ENCODE measurements at places on chromosomes 5 and 9.

GRCh38 chr5:164335837-164336236 lies 830.4 kb downstream of the MAT2B start:
- no peak for DNase-seq

- no peak for DNase-seq
Measured at GRCh38 chr9:137217276-137218211, 4.5 kb downstream of the RNF208 start.

DNA sequence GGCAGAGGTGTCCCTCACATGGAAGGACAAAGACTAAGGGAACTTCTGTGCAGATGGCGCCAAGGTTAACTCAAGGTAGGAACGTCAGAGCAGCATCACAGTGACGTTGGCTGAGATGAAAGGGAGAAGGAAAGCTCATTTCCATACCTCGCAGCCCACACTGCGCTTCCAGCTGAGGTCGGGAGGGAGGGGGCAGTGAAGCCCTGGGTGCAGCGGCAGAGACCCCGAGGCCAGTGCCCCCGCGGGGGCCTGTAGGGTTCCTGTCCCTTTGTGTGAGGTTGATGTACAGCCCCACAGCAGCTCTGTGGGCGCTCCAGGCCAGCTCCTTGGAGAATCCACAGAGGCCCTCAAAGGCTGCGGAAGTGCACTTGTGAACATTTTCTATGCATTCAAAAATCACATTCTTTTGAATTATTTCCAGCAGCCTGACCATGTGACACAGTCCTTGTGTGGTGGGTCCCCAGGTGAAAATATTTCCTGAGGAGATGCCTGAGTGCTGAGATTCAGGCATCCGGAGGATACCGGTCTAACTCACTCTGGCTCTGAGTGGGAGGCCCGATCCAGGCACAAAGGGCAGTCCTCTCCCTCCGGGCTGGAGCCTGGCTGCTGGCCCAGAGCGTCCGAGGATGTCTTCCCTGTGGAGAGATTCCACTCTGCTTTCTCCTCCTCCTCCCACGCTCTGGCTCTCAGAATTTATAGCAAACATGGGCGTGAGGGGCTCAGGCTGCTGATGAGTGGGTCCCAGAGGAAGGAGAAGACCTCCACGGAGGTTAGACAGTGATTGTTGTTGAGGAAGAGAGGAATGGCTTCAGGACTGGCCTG lies 150.7 kb downstream of the ICE1 start:
- DNase-seq = no peak

- no peak for DNase-seq
Measured at GRCh38 chr5:174590820-174591219, 133.6 kb upstream of the MSX2 start.

DNA sequence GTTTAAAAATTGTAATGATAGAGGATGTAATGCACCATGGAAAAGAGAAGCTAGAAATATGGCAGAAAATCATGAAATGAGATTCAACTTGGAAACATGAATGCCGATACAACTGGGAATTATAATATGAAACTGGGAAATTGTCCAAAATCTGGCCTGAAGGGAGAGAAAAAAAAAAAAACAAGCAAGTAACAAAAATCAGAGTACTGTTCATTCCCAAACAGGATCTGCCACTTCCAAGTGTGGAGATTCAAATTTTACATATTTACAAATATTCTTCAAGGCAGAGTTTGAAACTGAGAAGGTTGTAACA lies 56.6 kb upstream of the MOCS2 start:
- DNase-seq = no peak

- no peak for DNase-seq
Measured at GRCh38 chr9:73280113-73280512, 128.4 kb downstream of the ANXA1 start.

- peak; percentile 59 for DNase-seq
Measured at GRCh38 chr9:111525056-111525977, at the start of gene ZNF483. Gene ZNF483 (plus strand): TSS chr9:111525179. CDS start chr9:111527396, 2,217 bp downstream.

DNA sequence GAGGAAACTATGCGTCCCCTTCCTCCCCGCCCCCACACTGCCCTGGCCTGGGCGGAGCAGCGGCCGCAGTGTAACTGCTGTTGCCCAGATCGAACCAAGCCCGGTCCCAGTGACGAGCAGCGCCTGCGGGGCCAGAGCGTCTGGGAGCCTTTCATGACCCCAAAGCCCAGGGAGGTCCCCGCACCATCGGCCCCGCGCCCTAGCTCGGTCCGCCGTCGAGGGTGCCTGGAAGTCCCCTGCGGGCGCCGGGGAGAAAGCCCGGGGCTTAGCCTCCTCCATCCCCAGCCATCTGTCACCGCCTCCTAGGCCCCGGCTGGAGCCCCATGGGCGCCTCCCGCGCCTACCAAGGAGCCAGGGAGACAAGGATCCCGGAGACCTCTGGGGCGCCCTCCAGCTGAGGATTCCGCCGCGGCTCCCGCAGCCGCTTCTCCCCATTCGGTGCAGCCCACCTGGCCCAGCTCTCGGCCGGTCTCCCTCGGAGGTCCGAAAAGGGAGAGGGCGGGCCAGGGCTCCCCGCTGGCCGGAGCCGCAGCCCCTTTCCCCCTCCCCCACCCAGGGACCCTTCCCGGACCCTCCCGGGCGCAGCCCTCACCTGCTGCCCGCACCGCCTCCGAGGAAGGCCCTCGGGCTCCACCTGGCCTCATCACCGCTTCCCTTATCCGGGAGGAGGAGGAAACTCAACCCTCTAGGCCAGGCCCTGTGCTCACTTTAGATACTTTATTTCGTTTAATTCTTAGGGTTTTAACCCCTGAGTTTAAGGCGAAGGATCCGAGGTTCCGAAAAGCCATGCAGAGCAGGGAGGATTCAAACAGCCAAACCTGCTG lies 45.6 kb downstream of the APTX start:
- no peak for DNase-seq

GRCh38 chr9:108108280-108108851 lies 618.8 kb upstream of the KLF4 start:
- no peak for DNase-seq

- DNase-seq = no peak
Measured at GRCh38 chr5:87361536-87362213, 51.1 kb downstream of the CCNH start.

DNA sequence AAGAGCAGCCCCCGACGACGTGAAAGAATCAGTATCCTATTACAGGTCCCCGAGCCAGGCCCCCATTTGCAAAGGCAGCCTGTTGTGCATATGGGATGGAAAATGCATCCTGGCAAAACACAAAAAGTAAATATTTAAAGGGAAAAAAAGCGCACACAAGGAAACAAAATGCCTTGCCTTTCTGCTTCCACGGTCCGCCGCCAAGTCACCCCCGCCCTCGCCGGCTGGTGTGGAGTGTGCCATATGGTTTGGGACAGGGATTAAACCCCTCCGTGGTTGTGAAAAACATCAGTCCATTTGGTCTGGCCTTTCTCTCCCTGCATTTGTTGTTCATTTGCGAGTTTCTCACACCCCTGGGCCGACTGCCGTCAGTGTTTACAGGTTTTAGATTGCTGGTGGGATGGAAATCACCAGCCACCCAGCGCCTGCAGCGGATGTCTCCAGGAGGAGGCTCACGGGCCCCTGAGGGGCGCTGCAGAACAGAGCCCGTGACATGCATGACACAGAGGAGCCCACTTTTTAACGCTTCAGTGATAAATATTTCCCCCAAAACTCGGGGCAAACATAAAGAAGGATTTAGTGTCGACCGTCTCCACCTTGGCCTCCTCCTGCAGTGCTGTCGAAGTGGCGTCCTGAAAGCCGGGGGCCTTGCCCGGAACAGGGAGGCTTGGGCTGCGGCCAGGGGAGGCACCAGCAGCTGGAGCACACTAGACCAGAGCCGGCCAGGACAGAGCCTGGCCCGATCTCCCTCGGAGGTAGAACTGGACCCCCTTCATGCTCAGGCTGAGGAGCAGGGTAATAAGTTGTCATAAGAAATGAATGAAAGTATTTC lies 161.5 kb downstream of the HSD17B3 start:
- DNase-seq = no peak

DNA sequence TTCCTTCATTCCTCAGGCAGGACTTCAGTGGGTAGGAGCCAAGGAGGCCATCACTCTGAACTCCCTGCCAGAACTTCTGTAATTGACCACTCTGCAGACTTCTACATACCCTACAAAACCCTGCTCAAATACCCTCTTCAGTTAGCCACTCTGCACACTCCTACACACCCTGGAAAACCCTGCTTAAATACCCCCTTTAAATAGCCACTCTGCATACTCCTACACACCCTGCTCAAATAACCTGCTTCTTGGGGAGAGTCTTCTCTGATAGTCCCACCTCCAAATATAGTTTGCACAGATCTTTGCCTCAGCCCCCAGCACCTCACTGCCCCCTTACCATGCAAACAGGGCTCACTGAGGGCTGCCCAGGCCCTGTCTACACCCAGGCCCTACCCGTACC lies 18.6 kb upstream of the CARD19 start:
- no peak for DNase-seq

- DNase-seq = no peak
Measured at GRCh38 chr5:154005648-154006047, 33.1 kb downstream of the FAM114A2 start.

DNA sequence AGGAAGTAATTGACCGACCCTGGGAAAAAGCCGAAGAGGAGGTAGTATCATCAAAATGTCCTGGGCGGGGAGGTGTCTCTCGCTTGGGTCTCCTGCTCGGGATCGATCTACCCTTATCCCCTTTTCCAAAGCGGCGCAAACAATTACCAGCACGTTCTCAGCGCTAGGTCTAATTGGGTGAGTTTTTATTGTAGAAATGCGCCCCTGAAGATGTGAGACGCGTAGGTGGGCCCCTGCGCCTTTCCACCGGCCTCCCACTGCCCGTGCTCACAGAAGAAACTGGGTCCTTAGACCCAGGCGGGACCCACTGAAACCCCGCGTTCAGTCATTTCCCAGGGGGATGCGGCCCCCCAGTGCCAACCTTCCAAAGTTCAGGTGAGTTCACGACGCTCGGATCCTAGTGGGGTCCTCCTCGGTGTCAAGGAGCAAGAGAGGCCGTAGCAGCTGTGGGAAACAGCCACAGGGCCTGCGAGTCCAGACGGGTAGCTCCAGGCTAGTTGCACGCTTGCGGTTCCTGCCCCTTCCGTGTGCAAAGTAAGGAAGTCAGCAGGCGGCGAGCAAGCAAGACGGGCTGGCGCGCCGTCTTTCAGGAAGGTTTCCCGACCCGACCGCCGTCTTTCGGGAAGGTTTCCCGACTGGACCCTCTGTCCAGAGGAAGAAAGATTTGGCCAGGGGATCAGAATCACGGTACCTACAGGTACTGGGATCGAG lies 1.5 kb downstream of the SMIM32 start:
- DNase-seq = no peak

DNA sequence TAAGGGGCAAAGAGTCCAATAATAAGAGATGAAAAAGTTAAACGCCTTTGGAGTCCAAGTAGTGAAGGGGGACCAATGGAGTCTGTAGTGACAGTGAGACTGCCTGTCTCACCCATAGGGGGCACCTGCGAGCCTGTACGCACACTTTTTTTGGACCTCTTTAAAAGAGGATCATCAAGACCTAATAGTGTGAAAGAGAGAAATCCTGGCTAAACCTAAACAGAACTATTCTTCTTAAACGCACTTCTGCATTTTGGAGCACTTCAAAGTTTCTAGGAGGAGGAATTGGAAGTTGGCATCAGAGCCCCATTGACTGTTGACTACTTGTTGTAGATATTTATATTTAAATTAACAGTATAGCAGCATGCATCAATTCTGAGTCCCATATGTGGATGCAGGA lies 636.1 kb upstream of the KLF4 start:
- DNase-seq = no peak

DNA sequence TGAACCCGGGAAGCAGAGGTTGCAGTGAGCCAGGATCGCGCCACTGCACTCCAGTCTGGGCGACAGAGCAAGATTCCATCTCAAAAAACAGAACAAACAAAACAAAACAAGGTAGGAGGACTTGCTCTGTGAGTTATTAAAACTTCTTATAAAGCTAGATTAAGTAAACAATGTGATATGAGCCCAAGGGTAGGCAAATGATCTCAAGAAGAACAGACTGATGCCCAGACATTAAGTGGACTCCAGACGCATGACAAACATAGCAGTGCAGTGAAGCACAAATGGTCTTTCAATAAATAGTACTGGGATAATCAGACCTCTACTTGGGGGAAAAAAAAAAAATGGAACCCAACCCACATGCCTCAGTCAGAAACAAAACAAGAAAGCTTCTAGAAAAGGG lies 45.7 kb downstream of the SETX start:
- no peak for DNase-seq

GRCh38 chr9:109190151-109190550 lies 23.1 kb upstream of the FRRS1L start:
- DNase-seq = no peak

DNA sequence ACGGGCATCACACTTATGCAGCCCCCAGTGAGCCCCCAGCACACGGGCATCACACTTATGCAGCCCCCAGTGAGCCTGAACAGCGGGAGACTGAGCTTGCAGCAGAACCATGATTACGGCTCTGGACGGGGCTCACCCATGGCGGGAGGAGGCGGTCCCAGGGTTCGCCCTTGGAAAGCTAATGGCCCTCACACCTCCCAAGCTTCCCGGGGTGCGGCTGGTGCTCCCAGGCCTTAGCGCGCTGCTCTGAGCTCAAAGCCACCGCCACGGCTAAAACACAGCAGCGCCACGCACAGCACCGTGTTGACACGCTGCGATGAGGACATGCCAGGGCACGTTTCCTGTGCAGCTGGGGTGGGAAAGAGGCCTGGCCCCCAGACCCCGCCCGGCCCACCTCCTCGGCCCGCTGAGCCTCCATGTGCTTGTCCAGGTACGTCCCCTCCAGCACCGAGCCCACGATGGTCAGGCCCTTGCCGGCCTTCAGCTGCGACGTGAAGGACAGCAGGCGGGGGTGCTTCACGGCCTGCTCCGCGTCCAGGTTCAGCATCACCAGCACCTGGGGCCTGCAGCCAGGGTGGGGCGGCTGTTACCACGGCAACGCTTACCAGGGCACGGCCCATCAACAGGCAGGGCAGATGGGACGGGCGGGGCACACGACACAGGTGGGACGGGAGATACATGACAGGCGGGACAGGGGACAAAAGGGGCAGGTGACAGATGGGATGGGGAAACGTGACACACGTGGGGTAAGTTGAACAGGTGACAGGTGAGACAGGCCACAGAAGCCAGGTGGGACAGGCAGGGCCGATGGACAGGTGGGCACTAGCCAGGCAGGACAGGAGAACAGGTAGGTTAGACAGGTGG lies 38.4 kb downstream of the SLC12A7 start:
- DNase-seq = no peak

DNA sequence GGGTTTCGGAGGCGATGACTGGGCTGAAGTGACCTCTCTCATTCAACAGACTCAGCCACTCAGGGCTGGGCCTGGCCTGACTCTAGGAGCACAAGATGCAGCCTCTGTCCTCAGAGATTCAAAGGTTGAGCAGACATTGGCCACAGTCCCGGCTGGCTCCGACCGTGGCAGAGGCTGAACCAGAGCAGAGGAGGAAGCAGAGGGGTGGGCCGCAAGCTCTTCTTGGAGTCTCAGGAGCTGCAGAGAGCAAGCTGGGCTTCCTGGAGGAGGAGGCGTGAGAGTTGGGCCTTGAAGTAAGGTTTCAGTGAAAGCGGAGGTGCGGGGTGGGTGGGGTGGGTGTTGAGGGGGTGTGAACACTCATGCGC lies 37.6 kb downstream of the ALG2 start:
- DNase-seq = no peak

GRCh38 chr5:150320044-150320613 lies 17.4 kb upstream of the ARSI start:
- DNase-seq = no peak

Data from central memory CD8-positive, alpha-beta T cell (primary cell).